ENCODE measurements at places on chromosomes 6 and 20. TPM values are rescaled to one million over a fixed set of nuclear protein-coding genes. Genes with fewer than 3 reads are reported as not detected.

The EPB41L2 gene
- 39.8 TPM for total RNA-seq

The MEP1A gene
- not detected for total RNA-seq

GRCh38 chr6:35094183-35094582, 47.0 kb downstream of the TCP11 start:
- H3K4me3 ChIP-seq = no peak overlapping the region
- H3K4me1 ChIP-seq = peaks cover 8% of the 10 kb centered on the region
- no peaks in the 10 kb centered on the region for H3K27me3 ChIP-seq

GRCh38 chr20:14643146-14643545, 305.7 kb upstream of the FLRT3 start:
- no peaks in the 10 kb centered on the region for H3K4me1 ChIP-seq
- no peak overlapping the region for H3K27ac ChIP-seq
- no peak overlapping the region for H3K4me3 ChIP-seq
- H3K27me3 ChIP-seq = no peaks in the 10 kb centered on the region
- no peaks in the 10 kb centered on the region for H3K36me3 ChIP-seq

Measured in neural progenitor cell (in vitro differentiated cells).